Nucleus accumbens (tissue), 56 donors: ENCODE measurements at places on chromosomes 1 and 21.

DNA sequence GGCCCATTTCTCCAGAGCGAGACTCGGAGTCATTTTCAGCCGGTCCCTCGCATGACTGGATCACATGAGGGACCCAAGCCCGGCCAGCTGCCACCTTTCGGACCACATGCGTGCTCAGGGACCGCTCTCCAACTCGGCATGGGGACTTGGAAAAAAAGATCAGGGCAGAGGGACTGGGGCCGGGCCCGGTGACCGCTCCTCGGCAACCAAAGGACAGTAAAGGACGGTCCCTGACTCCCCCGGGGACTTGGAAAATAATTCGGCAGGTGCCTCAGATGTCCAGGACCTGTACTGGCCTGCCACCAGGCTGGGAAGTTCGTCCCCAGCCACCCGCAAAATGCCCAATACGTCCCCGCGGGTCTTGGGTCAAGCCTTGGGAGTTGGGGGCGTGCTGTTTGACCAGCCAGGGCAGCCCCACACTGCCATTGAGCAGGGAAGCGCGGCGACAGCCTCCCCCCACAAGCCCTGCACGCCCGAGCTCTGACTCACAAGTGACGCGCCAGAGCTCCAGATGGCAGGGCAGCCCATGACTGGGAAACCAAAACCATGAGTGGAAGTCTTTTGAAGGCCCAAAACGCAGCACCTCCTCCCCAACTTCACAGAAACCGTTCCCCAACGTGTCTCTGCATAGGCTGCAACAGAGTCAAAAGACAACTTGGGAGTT is 134.5 kb downstream of the LIPI start:
- no peak for DNase-seq

- no peak for DNase-seq
Measured at GRCh38 chr1:47979724-47980123, 17.5 kb downstream of the TRABD2B start.

DNA sequence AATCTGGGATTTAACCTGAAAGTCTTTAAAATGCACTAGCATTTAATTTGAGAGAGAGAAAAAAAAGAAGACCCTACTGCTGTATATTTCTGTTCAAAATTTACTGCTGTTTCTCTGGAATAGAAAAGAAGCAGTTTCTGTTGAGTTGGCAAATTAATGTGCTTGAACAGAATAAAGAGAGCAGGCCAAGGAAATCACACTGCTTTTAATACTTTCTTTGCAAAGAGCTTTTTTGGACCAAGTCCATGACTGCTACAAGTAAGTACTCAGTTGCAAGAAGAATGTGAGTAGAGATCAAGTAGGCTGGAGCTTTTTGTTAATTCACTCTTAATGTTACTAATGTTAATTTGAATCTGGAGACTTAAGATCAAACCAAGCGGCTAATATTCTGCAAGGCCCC is 336.2 kb upstream of the SGIP1 start:
- no peak for DNase-seq

DNA sequence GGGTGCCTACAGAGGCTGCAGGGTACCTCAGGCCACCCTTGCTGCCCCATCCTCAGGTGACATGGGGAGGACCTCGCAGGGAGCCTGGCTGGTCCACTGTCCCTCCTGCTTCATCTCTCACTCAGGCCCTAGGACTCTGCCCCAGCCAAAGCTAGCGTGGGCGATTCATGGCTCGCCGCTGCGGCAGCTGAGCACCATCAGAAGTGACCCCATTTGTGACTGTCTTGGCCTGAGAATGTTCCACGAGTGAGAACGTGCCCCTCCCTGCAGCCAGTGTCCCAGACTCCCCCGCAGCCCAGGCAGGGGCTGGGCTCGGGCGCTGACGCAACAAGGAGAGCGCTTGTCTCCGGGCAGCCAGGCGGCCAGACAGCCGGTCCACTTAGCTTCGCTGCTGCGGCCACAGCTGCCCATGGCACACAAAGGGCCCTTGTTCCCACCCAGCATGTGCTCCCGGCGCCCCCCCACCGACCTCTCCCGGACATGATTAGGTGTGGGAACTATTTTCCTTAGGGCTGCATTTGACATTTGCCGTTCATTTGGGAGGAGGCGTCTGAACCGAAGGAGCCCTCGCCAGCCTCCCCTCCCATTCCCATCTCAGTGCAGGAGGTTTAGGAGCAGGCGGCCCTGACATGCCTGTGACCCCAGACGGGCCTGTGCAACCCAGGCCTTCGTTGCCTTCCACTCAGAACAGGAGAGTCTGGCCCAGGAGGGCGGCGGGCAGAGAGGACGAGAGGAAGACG is 19.3 kb upstream of the POFUT2 start:
- DNase-seq: peak; percentile 88

GRCh38 chr1:218867941-218868626 is 305.6 kb upstream of the LYPLAL1 start:
- DNase-seq: no peak

- no peak for DNase-seq
Measured at GRCh38 chr21:40186045-40186444, 318.8 kb downstream of the PCP4 start.

- no peak for DNase-seq
Measured at GRCh38 chr1:18870957-18871356, 11.5 kb upstream of the TAS1R2 start.

- DNase-seq: no peak
Measured at GRCh38 chr1:53553734-53554509, 94.7 kb downstream of the DMRTB1 start.

- no peak for DNase-seq
Measured at GRCh38 chr1:108962681-108963051, 618 bp downstream of the CLCC1 start.

GRCh38 chr21:28627261-28627660 is 365.4 kb downstream of the LTN1 start:
- DNase-seq: no peak

DNA sequence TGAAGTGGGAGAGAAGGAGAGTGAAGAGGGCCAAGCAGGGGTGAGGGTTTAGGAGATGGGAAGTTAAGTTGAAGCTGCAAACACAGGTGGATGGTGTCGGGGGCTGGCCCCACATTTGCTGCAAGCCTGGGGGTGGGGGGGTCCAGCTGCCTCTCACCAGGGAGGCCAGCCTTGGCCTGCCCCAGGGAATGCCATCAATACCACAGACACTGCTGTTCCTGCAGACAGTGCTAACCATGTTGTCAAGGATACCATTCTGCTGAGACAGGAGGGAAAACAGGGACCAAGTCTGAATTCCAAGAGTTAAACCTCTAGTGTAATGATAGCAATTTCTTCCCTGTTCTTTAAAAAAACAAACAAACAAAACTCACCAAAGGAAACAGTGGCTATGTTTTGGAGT is 8.0 kb downstream of the MECR start:
- no peak for DNase-seq

DNA sequence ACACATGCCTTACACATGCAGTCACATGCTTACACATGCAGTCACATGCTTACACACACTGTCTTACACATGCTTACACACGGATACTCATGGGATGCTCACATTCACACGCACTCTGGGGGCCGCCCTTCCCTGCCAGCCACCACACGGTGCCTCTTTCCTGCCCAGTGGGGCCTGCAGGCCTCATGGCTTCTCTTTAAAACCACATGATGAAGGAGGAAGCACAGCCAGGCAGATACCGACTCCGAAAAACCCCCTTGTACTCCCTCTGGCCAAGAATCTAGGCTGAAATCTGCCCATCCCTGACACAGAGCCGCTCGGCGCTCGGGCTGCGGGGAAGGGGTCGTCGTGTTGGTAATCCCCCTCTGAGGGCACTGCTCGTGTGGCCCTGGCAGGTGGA is 113.0 kb downstream of the PRDM16 start:
- no peak for DNase-seq

DNA sequence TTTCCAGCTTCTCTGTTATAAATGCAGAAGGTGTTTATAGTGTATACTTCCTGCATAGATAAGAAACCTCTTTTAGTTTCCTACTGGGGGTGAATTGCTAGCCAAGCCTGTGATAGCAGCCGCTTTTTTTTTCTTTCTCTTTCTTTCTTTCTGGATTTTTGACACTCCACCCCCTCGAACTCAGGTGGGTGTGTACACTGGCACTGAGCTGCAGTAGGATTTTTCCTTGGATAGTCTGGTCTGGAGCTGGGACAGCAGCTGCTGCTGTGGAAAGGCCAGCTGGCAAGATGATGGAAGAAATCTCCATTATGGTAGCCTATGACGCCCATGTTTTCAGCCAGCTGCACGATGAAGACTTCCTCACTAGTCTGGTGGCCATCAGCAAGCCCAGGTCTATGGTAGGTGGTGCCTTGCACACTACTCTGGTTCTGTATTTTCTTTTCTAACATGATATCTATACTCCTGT is 122.5 kb upstream of the CACYBP start:
- no peak for DNase-seq

DNA sequence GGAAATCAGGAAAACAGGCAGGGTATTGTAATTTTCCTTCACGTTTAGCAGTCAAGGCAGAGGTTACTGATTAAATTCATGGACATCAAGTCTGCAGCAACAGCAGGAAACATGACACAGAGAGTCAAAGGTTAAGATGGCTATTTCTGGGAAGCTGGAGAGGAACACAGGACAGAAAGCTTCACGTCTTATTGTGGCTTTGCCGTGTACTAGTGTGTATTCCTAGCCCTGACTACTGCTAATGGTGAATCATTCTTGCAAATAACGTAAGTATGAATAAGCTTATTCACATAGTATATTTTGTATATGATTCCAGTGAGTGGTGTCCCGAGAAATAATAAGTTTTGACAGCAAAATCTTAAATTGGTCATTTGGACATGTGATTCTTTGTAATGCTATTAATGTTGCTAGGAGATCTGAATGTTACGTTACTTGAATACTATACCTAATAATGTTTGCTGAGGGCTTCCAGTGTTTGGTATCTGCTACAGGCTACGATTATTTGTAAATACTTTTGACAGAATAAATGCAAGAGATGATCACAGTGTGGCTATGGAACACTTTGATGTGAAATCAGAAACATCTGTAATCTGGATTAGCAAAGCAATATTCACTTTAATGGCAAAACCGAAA is 77.4 kb downstream of the DISP1 start:
- no peak for DNase-seq

- DNase-seq: no peak
Measured at GRCh38 chr1:50265790-50266314, 157.1 kb downstream of the ELAVL4 start.

DNA sequence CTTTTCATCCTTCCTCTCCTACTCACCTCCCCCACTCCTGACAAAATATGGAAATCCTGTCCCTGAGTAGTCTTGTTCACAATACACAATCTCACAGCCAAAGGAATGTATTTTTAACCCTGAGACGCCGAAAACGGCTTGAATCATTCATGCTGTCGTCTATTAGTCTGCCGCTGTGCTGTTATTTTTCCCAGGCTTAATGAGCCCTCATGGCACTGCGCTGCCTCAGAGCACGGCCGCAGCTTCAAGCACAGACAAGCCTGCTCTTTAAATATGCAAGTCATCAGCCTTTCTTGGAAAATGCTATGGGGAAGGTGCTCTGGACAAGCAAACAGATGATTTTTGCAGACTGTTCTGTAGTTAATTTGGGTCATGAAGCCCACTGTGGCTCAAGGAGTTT is 302.7 kb downstream of the DISC1 start:
- peak; percentile 8 for DNase-seq

GRCh38 chr1:78171736-78172590 is 126.2 kb downstream of the GIPC2 start:
- no peak for DNase-seq

DNA sequence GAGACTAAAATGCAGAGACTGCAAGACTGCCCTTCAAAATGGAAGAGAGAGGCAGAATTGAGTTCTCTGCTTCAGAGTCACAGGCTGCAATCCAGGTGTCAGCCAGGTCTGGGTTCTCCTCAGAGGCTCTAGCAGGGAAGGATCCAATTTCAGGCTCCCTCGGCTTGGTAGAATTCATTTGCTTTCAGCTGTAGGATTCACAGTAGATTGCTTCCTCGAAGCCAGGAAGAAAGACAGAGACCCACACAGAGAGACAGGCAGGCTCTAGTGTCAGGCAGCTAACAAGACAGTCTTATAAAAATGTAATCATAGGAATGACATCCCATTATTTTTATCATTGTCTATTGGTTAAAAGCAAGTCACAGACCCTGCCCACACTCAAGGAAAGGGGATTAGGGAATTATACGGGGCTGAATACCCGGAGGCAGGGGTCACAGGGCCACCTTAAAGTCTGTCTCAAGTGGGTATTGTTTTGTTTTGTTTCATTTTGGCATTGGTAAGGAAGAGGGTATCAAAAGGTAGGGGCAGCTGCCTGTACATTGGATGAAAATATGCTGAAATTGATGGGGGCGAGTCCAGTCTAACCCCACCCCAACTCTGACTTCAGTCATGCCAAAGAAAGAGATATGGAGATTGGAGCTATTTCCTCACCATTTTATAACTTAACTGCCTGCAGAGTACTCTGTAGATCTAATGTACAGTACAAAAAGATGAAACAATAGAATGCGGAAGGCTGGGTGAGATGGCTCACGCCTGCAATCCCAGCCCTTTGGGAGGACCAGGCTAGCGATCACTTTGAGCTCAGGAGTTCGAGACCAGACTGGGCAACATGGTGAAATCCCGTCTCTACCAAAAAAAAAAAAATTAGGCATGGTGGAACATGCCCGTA is 9.5 kb upstream of the TBCE start:
- DNase-seq: no peak

DNA sequence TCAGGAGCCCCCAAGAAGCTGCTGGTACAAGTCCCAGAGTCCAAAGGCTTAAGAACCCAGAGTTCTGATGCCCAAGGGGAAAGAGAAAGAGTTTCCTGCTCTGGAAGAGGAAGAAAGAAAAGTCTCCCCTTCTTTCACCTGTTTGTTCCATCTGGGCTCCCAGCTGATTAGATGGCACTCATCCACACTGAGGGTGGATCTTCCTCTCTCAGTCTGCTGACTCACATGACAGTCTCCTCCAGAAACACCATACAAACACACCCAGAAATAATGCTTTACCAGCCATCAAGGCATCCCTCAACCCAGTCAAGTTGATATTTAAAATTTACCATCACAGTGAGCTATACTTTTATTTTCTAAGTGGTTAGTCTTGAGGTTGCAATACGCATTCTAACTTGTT is 257.9 kb downstream of the PAPPA2 start:
- no peak for DNase-seq

- no peak for DNase-seq
Measured at GRCh38 chr1:94737124-94737998, 82.8 kb upstream of the SLC44A3 start.

DNA sequence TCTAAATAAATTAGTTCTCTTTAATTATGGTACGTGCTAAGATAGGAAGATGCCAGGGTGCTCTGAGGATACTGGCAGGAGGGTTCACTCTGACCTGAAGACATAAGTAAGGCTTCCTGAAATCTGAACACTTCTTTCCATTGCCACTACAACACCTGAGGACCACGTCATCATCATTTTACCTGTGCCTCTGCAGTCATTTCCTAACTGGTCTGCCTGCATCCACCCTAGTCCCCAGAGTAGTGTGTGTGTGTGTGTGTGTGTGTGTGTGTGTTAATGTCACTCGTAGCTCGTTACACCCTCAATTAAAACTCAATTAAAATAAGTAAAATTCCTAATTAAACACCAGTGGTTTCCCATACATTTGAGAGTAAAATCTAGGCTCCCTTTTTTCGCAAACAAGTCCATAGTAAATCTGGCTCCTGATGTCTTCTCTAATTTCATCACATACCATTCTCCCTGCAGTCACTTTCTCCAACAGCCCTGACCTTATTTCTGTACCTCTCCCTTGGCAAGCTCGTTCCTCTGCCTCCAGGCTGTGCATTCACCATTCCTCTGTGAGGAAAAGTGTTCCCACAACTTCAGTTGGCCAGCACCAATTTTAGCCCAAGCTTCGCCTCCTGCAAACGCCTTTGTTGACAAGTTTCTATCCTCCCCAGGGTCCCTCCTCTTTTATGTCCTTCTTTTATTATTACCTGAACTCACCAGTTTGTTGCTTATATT is 8.7 kb downstream of the IL12RB2 start:
- no peak for DNase-seq
